CD4-positive, alpha-beta T cell treated with Interferon alpha-2 for 1 hour (primary cell): ENCODE measurements at places on chromosomes 5 and 9.

- no peak for DNase-seq
These were observed 33.7 kb downstream of the GLDC start for GRCh38 chr9:6611865-6612264.

GRCh38 chr5:107486489-107486888 is 184.2 kb downstream of the EFNA5 start:
- DNase-seq = peak; percentile 61

- no peak for DNase-seq
These were observed 13.1 kb downstream of the PSD2 start for GRCh38 chr5:139808481-139809330.

- DNase-seq = no peak
These were observed 4.2 kb downstream of the CCNI2 start for GRCh38 chr5:132751444-132751843.
